Spleen (tissue), 13 donors: ENCODE measurements at places on chromosomes 7 and 10. TPM values are rescaled to one million over a fixed set of nuclear protein-coding genes. Genes with fewer than 3 reads are reported as not detected.
A peak's percentile ranks its signal among the peaks of the same experiment; 100 is the strongest.

The PLXNA4 gene
- polyA plus RNA-seq = 0.33 TPM

GRCh38 chr7:80781146-80781545, 137.7 kb downstream of the SEMA3C start:
- no peak overlapping the region for H3K27ac ChIP-seq
- no peaks in the 10 kb centered on the region for H3K36me3 ChIP-seq
- H3K4me1 ChIP-seq = peaks cover 5% of the 10 kb centered on the region
- DNase-seq = no peak
- no peaks in the 10 kb centered on the region for H3K27me3 ChIP-seq

DNA sequence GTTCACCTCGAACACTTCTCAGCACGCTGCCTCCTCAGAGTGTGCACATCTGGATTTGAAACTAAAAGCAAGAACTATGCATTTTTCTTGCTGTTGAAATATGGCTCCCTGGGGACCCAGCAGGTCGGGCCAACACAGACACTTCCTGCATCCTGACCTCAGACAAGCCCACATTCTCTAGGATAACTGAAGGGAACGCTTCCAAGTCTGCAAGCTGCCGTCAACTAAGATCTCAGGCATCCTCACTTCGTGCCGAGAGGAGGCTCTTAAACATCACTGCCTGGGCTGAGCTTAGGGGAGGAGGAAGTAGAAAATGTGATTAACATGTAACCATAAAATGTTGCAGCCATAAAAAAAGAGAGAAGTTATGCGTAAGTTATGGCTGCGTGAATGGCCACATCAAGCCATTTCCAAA, 65.5 kb downstream of the PYROXD2 start:
- H3K4me3 ChIP-seq = peak overlapping the region; percentile 52
- DNase-seq = no peak
- peak overlapping the region; percentile 40 for H3K27ac ChIP-seq
- peaks cover 55% of the 10 kb centered on the region for H3K27me3 ChIP-seq
- H3K36me3 ChIP-seq = no peaks in the 10 kb centered on the region

The COG5 gene
- 5.4 TPM for polyA plus RNA-seq
